Body of pancreas (tissue), 4 donors: ENCODE measurements at places on chromosomes 13 and 19.

DNA sequence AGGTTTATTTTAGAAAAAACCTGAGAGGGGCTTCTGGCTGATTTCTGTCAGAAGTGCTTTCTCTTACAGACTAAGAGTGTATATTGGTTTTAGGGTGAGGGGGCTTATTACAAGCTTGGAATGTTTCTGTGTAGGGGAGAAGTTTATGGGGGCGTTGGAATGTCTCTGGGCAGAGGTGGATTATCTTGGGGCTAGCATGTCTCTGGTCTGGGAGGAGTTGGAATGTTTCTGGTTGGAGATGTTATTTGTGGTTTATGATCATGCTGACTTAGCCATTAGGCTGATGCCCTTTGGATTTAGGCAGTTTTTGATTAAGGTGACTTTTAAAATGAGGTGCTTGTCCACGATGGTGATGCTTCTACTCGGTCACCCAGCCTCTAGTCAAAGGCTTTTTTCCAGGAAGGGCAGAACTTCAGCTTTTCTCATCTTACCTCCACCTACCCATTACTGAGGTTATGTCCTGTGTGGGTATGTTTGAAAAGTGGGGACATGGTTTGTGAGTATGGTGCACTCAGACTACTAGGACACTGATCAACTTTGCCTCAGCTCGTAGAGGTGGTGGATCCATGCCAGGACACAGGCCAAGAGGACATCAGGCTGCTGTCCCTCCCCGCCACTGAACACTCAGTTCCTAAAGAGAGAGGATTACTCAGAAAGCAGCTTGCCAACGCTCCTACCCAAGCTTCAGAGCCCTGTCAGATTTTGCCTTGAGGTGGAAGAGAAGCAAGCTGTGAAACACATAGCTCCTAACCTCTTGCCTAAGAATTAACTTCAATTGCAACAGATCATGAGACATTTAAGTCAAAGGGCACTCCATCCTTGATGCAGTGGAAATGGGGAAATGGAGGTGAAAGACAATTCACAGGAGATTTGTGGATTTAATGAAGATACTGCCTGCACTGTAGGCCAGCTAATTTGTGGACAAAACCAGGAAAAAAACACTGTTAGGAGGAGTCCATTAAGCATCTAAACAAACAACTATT lies 63.6 kb downstream of the ZNF44 start:
- no peak for DNase-seq
- H3K27ac ChIP-seq: no peak overlapping the region
- H3K4me1 ChIP-seq: no peaks in the 10 kb centered on the region
- no peaks in the 10 kb centered on the region for H3K36me3 ChIP-seq
- H3K4me3 ChIP-seq: no peak overlapping the region
- H3K27me3 ChIP-seq: no peaks in the 10 kb centered on the region

DNA sequence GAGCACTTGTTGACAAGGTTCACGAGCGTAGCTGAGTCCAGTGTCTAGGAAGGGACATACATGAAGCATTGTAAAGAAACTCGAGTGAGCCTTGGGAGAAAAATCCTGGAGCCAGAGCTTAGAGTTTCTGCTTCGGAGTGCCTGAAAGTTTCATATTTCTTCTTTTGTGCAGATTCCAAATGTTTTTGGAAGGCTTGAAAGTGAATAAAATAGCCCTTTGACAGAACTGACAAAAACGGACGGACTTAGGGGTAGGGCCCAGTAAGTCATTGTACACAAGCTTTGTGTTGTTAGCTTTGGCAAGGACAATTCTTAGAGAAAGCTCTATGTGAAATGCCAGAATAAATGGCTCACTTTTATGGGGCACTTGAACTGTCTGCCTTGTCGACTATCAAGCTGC lies 2.8 kb downstream of the RNF113B start:
- no peaks in the 10 kb centered on the region for H3K36me3 ChIP-seq
- DNase-seq: no peak
- peak overlapping the region; percentile 77 for H3K27ac ChIP-seq
- no peaks in the 10 kb centered on the region for H3K27me3 ChIP-seq

- H3K27ac ChIP-seq: no peak overlapping the region
- H3K4me3 ChIP-seq: no peak overlapping the region
- no peaks in the 10 kb centered on the region for H3K36me3 ChIP-seq
- no peaks in the 10 kb centered on the region for H3K4me1 ChIP-seq
- H3K27me3 ChIP-seq: no peaks in the 10 kb centered on the region
Observed at GRCh38 chr19:32063601-32064000, 281.8 kb upstream of the ZNF507 start.

GRCh38 chr19:13100841-13101589 lies 1.6 kb downstream of the LYL1 start:
- H3K27ac ChIP-seq: no peak overlapping the region
- H3K27me3 ChIP-seq: no peaks in the 10 kb centered on the region

- DNase-seq: no peak
- no peak overlapping the region for H3K27ac ChIP-seq
- no peak overlapping the region for H3K4me3 ChIP-seq
- H3K4me1 ChIP-seq: no peaks in the 10 kb centered on the region
- no peaks in the 10 kb centered on the region for H3K36me3 ChIP-seq
Observed at GRCh38 chr13:31124204-31124603, 37.5 kb downstream of the HSPH1 start.

DNA sequence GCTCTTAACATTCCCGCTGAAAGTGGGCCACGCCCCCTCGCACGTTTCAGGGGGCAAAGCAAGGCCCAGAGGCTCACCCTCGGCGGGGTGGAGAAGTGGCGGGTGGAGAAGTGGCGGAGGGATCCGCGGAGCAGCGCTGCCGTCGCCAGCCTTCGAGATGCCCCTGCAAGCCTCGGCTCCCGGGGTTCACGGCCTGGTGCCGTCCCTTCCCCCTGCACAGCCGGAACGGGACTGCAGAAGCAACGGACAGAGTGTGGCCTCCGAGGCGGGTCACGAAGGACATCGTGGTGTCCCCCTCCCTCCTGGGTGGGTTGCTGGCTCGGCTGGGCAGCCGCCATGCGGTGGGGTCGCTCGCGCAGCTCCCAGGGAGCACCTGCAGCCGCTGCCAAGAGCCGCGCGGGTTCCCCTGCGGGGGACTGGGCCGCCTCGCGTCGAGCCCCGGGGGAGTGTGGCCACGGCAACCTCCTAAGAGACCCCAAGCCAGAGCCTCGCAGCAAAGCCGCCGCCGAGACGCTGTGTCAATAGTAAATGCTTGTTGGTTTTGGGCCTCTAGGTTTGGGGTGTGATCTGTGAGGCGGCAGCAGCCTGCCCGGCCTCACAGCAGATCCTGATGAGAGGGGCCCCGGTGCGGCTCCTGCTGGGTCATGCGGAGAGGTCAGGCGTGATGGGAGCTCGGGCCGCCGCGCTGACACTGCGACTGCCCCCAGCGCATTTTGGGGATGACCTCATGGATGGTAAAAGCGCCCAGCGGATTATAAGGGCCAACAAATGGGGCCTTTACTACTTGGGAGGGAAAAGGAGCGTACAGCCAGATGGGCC lies 5.5 kb downstream of the TPGS1 start:
- no peak for DNase-seq
- H3K4me1 ChIP-seq: peaks cover 18% of the 10 kb centered on the region
- H3K27me3 ChIP-seq: no peaks in the 10 kb centered on the region

GRCh38 chr13:74338341-74338740 lies 204.1 kb upstream of the KLF12 start:
- H3K27ac ChIP-seq: no peak overlapping the region
- no peak overlapping the region for H3K4me3 ChIP-seq
- no peaks in the 10 kb centered on the region for H3K27me3 ChIP-seq
- no peaks in the 10 kb centered on the region for H3K36me3 ChIP-seq
- no peaks in the 10 kb centered on the region for H3K4me1 ChIP-seq
- DNase-seq: no peak

DNA sequence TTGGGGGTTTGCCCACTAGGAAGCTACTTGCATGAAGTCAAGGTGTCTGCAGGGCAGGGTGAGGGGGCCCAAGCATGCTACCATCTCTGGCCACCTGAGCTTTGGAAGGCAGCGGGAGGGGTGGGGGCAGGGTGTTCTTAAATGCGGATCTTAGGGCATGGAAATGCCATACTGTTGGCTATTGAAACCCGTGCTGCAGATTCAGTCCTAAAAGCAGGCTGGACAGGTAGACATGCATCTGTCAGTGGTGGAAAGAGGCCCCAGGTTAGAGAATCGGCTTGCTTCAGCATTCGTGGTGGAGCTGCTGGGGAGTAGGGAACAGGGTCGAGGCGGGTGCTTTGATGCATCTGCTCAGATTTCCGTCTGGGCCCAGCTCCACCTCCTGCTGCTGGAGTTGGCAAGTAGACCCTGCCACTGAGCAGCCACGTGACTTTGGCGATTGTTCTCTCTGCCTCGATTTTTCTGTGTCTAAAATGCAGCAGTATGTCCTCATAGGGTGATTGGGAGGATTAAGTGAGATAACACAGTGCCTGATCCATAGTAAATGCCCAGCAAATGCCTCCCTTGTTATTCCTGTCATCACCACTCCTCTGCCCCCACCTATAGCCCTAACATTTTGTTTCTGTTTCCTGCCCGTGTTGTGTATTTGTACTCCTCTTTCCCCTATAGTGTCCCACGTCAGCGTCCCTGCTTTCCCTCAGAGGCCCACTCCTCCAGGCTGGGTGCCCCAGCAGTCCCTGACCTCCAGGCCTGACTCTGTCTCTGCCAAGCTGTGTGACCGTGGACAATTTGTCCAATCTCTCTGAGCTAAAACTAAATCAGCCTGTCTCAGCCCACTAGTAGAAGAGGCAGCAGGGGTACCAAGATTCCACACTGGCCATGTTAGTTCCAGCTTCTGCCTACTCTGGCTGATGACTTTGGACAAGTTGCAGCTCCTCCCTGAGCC lies 5.8 kb downstream of the PPP1R37 start:
- H3K27ac ChIP-seq: peak overlapping the region; percentile 81
- no peak overlapping the region for H3K4me3 ChIP-seq
- H3K36me3 ChIP-seq: no peaks in the 10 kb centered on the region
- H3K27me3 ChIP-seq: no peaks in the 10 kb centered on the region
- H3K4me1 ChIP-seq: peaks cover 97% of the 10 kb centered on the region

GRCh38 chr13:24264976-24265375 lies 44.4 kb upstream of the C1QTNF9 start:
- no peaks in the 10 kb centered on the region for H3K27me3 ChIP-seq
- no peaks in the 10 kb centered on the region for H3K36me3 ChIP-seq
- H3K4me3 ChIP-seq: no peak overlapping the region
- peaks cover 76% of the 10 kb centered on the region for H3K4me1 ChIP-seq
- H3K27ac ChIP-seq: peak overlapping the region; percentile 10
- no peak for DNase-seq

DNA sequence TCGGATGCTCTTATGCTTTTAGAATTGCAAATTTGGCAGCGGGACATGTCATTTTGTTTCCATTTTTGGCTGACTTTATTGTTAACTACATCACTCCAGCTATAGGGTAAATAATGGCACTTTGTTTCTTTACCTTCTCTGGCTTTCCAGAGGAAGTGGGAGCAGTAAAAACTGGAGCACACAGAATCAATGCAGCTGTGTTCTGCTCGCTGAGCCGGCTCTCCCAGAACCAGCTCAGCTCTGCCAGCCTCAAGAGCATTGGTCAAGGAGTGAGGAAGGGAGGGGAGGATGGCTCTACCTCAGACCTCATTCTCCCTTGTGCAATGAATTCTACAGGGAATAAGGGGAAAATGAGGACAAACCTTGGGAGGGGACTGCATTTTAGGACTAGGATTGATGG lies 50.5 kb upstream of the SPATA13 start:
- no peaks in the 10 kb centered on the region for H3K27me3 ChIP-seq
- H3K27ac ChIP-seq: no peak overlapping the region
- no peak for DNase-seq
- no peaks in the 10 kb centered on the region for H3K36me3 ChIP-seq
- H3K4me3 ChIP-seq: no peak overlapping the region
- peaks cover 28% of the 10 kb centered on the region for H3K4me1 ChIP-seq

DNA sequence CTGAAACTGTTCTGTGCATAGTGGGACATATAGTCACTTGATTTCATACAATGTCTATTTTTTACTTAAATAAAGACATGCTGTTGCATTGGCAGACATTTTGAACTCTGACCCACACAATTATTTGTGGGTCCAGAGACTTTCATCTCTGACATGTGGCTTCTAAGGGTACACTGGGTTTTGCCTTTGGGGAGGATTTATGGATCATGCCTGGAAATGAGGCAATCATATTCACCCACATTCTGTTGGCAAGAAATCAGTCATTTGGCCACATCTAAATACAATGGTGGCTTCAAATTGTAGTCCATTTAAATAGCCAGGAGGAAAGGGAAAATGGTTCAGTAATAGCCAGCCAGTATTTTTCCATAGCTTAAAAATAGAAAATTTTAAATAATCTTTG lies 238.3 kb upstream of the KLF12 start:
- no peaks in the 10 kb centered on the region for H3K36me3 ChIP-seq
- no peak for DNase-seq
- H3K4me1 ChIP-seq: no peaks in the 10 kb centered on the region
- H3K4me3 ChIP-seq: no peak overlapping the region
- H3K27ac ChIP-seq: no peak overlapping the region
- H3K27me3 ChIP-seq: no peaks in the 10 kb centered on the region

DNA sequence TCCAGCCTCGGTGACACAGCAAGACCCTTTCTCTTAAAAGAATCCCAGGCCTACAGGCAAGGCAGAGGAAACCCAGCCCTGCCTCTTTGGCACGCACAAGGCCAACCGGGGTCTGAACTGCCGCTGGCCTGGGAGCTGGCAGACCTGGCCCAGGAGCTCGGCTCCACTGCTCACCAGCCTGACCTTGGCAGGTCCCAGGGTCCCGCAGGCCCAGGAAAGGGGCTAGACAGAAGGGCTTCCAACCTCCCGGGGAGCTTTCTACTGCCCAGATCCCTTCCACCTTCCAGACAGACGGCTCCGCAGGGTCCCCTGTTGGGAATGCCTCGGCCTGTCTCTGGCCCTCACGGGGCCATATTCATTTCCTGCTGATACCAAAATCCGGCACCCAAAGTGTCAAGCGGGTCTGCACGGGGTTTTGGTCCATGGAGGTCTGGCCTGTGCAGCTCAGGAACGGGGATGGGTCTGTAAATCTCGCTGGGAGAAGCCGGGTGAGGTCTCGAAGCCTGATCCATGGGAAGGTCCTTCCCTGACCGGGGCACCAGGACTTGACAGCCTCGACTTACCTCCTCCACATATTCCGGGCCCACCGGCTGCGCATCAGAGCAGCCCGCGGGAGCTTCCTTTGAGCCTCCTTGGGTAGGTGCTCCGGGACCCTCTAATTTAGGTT lies 36.6 kb upstream of the MATK start:
- H3K27me3 ChIP-seq: no peaks in the 10 kb centered on the region
- H3K27ac ChIP-seq: no peak overlapping the region
- H3K4me3 ChIP-seq: no peak overlapping the region
- H3K36me3 ChIP-seq: no peaks in the 10 kb centered on the region
- H3K4me1 ChIP-seq: no peaks in the 10 kb centered on the region

- H3K36me3 ChIP-seq: no peaks in the 10 kb centered on the region
- no peaks in the 10 kb centered on the region for H3K4me1 ChIP-seq
- H3K27me3 ChIP-seq: no peaks in the 10 kb centered on the region
- no peak overlapping the region for H3K27ac ChIP-seq
- no peak overlapping the region for H3K4me3 ChIP-seq
- DNase-seq: no peak
Observed at GRCh38 chr13:107900775-107901174, 314.6 kb downstream of the LIG4 start.

- no peaks in the 10 kb centered on the region for H3K27me3 ChIP-seq
- H3K4me3 ChIP-seq: no peak overlapping the region
- DNase-seq: peak; percentile 88
- H3K4me1 ChIP-seq: peaks cover 64% of the 10 kb centered on the region
- H3K36me3 ChIP-seq: no peaks in the 10 kb centered on the region
Observed at GRCh38 chr13:24271601-24272451, 37.6 kb upstream of the C1QTNF9 start.
